Hepatic stellate cell (primary cell): ENCODE measurements at places on chromosomes 13 and 19.

DNA sequence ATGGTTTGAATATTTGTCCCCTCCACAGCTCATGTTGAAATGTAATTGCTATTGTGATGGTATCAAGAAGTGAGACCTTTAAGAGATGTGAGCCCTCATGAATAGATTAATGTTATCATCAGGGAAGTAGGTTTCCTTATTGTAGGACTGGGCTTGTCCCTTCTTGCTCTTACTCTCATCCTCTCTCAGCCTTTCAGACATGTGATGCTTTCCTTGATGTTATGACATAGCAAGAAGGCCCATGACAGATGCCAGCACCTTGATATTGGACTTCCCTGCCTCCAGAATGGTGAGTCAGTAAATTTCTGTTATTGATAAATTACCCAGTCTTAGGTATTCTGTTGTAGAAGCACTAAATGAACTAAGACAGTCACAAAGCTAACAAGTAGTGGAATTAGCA lies 5.7 kb upstream of the ZMYM2 start:
- no peak for DNase-seq

- DNase-seq = peak; percentile 92
Observed at GRCh38 chr13:23377983-23378632, 55.4 kb downstream of the SACS start.

DNA sequence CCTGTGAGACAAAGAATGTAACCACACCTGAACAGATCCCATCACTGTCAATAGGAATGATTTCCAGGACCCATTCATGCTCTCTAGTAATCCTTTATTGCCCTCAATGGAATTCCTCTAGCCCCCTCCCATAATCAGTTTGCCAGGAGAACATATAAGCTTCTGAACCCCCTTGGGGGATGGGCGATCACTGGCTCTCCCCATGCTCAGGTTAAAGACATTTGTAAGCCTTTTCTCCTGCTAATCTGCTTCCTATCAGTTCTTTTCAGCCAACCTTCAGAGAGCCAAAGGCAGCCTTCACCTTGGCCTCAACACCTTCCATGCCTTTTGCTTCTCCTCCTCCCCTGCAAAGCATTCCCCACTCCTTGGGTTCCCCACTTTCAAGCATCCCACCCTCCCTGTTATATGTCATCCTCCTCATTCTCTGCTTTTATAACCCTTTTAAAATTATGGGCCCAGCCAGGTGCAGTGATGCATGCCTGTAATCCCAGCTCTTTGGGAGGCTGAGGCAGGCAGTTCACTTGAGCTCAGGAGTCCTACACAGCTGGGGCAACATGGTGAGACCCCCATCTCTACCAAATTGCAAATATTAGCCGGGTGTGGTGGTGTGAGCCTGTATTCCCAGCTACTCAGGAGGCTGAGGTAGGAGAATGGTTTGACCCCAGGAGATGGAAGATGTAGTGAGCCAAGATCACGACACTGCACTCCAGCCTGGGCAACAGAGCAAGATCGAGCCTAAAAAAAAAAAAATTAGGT lies 12.4 kb downstream of the DPRX start:
- DNase-seq = no peak

GRCh38 chr13:79593641-79594275 lies 112.8 kb downstream of the NDFIP2 start:
- no peak for DNase-seq

- no peak for DNase-seq
Observed at GRCh38 chr13:74819549-74819948, 662.4 kb downstream of the TBC1D4 start.

- DNase-seq = no peak
Observed at GRCh38 chr13:49821216-49822009, 28.9 kb upstream of the KPNA3 start.

- peak; percentile 68 for DNase-seq
Observed at GRCh38 chr19:46697204-46697960, 19.5 kb downstream of the PRKD2 start.
